ENCODE measurements at places on chromosomes 4 and X.

GRCh38 chr4:4593596-4594284, 51.9 kb upstream of the STX18 start:
- DNase-seq, result no peak

DNA sequence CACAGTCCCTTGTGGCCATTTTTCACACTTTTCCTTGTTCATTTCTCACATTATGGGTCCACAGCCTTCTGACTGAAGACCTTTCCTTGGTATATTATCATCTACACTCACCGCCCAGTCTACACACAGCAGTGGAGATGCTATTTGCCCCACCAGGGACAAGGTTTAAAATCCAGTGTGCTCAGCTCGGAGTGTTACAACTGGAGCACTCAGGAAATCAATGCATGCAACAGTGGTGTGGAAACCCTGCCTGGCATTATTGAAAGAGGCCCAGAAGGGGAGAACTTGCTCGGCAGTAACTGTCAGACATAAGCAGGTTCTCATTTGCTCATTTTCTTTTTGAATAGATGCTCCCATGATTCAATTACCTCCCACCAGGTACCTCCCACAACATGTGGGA, 340.9 kb downstream of the DHRSX start:
- DNase-seq, result no peak

GRCh38 chr4:113790478-113790877, 28.9 kb upstream of the CAMK2D start:
- DNase-seq, result no peak

GRCh38 chr4:185849664-185850550, 37.9 kb upstream of the SORBS2 start:
- DNase-seq, result no peak

- DNase-seq, result no peak
Observed at GRCh38 chr4:38119668-38120385, 159.6 kb downstream of the PTTG2 start.

- DNase-seq, result no peak
Observed at GRCh38 chr4:91734682-91735081, 569.1 kb upstream of the GRID2 start.

DNA sequence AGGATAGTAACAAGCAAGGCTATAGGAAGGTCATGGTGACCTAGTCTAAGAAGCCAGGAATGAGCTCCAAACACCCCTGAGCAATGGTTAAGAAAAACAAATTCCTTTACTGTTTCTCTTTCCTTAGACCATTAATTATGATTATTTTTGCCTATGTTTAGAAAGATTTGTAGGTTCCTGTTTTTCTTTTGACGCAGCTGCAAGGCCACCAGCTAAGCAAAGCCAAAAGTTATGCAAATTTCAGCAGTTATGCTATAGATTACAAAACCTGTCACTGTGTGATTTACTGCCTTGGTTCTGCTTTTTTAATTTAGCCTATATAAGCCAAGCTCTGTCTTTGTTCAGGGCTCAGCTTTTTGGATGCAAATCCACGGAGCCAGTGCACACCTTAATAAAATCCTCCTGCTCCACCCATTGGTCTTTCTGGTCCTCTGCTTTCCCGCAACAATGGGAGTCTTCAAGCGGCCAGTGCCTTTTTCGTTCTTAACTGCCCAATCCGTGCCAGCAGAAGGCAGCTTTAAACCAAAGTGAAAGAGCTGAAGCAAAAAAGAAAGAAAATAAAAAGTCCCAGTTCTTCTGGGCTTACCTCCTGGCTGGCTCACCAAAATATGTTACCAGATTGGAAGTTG, 1.4 kb upstream of the CEP135 start:
- DNase-seq, result peak; percentile 11

GRCh38 chrX:19709812-19710518, 177.4 kb downstream of the SH3KBP1 start:
- no peak for DNase-seq

- no peak for DNase-seq
Observed at GRCh38 chr4:163679189-163679588, 184.7 kb downstream of the TMA16 start.

DNA sequence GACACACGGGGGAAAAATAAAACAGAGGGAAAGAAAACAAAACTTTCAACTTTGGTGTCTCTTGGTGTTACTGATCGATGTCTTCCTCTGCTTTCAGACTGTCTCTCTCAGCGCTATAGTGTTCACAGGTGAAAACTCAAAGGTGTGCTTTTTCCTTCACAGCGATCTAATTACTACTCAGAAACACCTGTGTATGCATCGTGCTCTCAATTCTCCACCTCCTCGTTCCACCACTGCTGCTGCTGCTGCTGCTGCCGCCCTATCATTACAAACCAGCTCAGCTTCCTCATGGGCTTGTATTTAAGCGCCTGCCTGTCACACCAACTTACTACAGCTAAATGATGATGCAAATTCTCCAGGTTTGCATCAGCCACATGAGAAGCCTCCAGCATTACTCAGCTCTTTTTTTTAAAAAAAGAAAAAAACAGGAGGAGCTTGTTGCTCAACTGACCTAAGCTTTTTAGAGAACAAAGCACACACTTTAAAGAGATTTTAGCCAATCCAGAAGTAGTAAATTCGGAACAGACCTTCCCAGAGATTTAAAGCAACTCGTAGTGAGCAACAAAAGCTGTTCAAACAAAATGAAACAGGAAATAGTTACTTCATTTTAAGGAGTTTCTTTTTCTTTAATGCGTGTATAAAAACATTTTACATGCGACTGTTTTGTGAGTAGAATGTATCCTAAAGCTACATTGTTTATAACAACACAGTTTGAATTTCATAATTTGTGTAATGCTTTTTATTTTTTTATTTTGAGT, at the start of gene SLC7A11:
TSS of gene SLC7A11 (minus strand) at position 274 of the 758 bp plus-strand sequence. CDS start 280 bp downstream, outside the sequence.
- peak; percentile 90 for DNase-seq

All from activated CD4-positive, alpha-beta T cell treated with anti-CD3 and anti-CD28 coated beads, Interleukin-2, Interleukin-4, amounts not matched to agents 100 ng/mL and 50 ng/mL, durations not matched to agents 16 hours and 8 hours (primary cell).